ENCODE measurements at places on chromosomes 2 and 18.

- DNase-seq = no peak
Observed at GRCh38 chr2:150663143-150663542, 175.7 kb upstream of the RND3 start.

- peak; percentile 48 for DNase-seq
Observed at GRCh38 chr2:264493-265468, at the start of gene ACP1. Gene ACP1, plus strand, starts transcription at chr2:264947. Its CDS starts 18 bp downstream, at chr2:264965.

- no peak for DNase-seq
Observed at GRCh38 chr2:144096531-144096930, 423.4 kb downstream of the ZEB2 start.

DNA sequence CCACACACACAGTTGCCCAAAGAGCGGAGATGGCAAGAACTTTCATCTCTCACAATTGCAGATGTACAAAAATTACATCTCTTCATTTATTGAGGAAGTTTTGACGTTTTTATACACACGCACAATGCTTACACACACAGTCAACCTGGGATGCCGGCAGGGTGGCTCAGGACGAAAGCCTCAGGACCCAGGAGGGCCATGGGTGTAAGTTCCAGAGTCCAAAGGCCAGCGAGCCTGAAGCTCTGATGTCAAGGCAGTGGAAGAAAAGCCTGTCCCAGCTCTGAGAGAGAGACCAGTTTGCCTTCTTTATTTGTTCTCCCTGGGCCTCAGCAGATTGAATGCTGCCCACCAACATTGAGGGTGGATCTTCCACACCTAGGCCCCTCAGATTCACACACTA lies 10.1 kb downstream of the AMER3 start:
- DNase-seq = no peak

DNA sequence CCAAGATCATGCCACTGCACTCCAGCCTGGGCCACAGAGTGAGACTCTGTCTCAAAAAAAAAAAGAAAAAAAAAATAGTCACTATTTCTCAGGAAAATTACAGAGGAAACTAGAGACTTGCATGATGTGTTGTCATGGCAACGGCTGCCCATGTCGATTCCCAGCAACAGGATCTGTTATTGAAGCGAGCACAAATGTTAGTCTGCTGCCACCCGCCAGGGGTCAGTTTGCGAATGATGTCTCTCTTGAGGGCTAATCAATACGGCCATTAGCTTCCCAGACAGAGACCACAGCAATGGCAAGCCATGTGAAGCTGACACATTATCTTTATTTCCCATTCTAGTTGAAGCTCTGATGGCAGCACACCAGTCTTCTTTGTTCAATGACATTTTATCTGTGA lies 32.4 kb upstream of the ACYP2 start:
- DNase-seq = no peak

DNA sequence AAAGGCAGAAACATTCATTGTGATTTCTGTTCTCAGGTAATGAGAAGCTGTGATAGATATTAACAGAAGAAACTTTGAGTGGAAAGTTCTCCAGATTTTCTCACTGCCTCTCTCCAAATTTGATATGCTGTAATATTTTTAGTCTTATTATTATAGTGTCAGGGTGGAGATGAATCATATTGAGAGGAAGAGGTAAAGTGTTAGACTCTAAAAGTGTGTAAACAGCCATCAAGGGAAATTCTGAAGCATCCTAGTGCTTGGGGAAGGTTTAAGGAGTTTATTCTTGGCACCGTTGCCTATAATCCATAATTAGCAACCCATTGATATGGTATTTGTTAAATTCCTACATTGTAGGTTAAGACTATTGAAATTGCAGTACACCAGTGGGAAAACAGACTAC lies 104.7 kb upstream of the NABP1 start:
- DNase-seq = no peak

DNA sequence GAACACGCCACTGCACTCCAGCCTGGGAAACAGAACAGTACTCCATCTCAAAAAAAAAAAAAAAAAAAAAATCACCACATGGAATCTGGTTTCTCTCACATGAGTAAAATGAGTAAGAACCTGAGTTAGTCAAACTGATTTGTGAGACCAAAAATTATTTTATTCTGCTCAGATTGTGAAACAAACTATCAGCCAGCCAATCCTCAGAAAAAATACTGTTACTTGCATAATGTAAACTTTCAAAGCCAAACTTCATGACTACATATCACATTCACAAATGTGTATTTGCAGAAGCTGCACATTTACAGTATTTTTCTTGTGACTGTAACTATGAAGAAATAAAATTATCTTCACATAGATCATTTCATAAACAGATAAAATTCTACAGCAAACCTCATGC lies 23.2 kb downstream of the SUMO1 start:
- no peak for DNase-seq

GRCh38 chr2:74317701-74318100 lies 25.5 kb downstream of the SLC4A5 start:
- DNase-seq = no peak

GRCh38 chr2:236998758-236999157 lies 86.9 kb upstream of the COPS8 start:
- no peak for DNase-seq

DNA sequence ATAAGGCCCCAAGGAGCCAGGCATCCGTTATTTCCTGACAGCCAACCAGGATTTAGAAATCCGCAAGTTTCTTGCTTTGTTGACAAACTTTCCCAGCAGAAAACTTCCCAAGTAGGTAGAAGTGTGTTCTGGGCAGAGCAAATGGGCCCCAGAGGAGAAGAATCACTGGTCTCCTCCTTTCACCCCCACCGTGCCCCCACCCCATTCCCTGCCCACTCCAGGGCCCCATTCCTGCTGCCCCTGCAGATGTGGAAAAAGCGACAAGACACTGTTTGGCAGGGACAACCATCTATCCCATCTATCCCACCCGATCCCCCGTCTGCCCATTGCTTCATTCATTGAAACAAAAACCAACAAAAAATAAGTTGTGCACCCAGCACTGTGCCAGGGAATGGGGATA lies 10.2 kb upstream of the FAHD2A start:
- DNase-seq = no peak

DNA sequence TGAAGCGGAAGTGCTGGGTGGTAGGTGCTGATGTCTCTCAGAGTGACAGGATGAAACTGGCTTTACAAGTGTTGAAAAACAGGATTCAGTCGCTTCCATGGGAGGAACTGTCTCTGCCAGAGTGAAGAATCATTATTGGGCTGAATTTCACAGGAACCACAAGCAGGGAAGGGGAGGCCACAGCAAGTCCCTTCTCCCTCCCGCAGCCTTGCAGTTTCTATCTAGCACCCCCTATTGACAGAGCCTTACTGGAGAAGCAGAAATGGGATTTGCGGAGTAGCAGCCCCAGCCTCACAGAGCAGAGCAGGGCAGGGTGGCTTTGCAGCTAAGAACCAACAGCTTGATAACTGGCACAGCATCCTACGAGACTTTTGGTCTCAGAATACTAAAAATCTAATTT lies 33.3 kb upstream of the RMP24 start:
- DNase-seq = no peak

DNA sequence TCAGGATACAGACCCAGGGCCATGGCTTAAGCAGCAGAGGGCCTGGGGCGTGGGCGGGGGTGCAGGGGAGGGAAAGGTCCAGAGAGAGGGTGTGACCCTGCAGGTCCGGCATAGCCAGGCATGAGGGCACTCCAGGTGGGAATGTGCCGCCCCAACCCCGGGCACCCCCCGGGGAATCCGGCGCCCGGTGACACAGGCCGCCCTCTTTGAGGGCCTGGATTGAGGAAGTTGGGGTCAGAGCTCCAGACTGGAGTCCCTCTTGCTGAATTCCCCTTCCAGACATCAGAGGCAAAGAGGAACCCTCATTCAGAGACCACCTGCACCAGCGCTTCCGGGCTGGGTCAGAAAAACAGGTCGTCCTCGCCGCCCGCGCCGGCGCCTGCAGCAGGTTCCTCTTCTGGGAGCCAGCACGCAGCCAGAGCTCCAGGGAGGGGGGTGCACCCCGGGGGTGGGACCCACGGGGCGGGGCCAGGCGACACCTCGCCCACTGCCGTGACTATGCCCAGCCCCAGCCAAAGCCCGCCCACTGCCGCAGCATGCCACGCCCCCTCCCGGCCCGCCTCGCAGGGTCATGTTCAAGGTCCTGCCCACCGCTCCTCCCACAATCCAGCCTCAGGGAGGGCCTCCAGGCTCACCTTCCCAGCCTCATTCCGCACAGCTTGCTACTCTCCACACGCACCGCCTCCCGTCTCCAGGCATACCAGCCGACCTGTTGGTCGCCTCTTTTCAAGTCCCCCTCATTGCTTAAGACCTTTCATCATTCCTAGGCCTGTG lies 98.3 kb upstream of the ID2 start:
- no peak for DNase-seq

DNA sequence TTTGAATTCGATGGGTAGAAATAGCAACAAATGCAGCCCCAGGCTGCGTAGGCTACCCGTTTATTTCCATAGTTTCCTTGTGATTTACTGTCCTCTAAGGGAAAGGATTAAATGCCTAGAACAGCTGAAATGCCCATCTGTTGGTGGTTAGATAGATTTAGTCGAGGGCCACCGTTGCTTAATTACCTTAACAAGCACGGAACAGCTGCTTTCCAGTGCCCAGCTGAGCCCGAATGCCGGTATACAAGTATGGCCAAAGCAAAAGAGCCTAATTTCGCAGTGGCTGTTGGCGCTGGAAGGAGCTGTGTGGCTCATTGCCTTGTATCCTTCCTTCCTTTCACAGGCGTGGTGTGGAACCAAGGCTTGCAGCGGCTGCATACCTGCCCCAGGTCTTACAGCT lies 109.1 kb downstream of the CABLES1 start:
- DNase-seq = no peak

DNA sequence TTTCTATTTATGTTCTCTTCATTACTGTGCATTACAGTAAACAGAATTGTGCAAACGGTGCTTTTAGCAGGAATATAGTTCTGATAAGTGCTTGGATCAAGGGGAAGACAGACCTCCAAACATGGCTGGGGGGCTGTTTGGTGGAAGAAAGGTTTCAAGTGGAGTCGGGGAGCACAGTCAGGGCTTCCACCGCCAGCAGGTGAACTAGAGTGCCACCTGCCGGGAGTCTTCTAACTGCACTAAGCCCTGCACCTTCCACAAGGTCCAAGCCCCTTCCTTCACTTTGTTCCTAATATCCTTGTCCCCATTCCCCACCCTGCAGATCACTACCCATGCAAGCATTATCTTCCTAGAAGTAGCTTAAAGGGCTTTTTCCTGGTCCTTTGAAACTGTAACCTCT lies 11.1 kb downstream of the ONECUT2 start:
- DNase-seq = no peak

DNA sequence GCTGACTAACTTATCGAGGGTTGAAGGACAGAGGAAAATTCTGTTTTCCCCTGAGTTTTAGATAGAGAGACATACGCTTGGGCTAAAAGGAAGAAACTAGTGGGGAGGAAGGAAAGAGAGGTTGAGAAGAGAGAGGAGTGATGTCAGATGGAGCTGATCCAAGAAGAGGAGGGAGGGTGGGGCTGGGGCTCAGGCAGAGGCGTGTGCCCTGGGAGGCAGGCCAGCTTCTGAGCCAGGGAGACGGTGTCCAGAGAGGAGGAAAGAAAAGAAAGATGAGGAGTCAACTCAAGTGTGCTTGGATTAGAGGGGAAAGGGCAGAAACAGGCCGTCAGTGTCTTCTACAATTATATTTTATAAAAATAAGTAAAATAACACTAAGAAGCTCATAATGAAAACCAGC lies 56.2 kb downstream of the EMILIN2 start:
- no peak for DNase-seq

- DNase-seq = no peak
Observed at GRCh38 chr2:169073963-169074751, 4.8 kb downstream of the DHRS9 start.

- no peak for DNase-seq
Observed at GRCh38 chr18:22466608-22467395, 49.1 kb upstream of the CTAGE1 start.

DNA sequence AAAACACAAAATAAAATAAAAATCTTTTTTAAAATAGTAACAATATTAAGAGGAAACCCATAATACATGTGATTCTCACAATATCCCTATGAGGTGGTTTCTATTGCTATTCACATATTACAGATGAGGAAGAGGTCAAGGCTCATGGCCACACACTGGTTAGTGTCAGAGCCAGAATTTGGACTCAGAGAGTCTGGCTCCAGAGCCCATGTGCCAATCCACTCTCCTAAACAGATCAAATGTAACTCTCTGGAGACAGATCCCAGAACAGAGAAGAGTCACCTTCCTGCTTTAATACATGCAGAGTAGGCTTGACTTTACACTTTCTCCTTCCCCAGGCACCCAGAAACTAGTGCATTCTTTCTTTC lies 10.1 kb upstream of the SLC11A1 start:
- DNase-seq = no peak

- no peak for DNase-seq
Observed at GRCh38 chr2:76506538-76506937, 795.8 kb upstream of the GCFC2 start.
